MCF 10A (cell line): ENCODE measurements at places on chromosomes 1 and 21. TPM values are rescaled to one million over a fixed set of nuclear protein-coding genes. Genes with fewer than 3 reads are reported as not detected.

AQP10 gene
- not detected in 2 replicates for total RNA-seq

DNA sequence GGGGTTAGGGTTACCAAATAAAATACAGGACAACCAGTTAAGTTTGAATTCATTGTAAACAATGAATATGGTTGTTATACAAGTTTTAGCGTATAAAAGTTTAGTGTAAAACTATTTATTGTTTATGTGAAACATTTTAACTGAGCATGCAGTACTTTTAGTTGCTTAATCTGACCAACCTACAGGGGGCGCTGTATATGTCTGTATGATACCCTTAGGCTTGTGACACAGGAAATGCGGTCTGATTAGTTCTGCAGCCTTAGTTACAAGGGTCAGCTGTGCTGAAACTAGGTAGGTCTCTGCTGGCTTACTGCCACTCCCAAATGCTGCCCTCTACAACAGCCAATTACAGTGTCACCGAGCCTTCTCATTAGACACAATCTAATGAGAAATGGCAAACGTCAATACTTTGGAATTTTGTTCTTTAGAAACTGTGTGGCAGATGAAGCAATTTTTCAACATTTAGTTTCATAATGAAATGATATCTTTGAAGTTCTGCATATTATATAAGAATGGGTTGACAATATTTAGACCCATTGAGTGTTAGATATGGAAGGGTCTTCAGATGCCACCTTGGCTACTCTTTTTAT, 56.2 kb downstream of the NTNG1 start:
- H3K36me3 ChIP-seq = no peaks in the 10 kb centered on the region
- H3K4me3 ChIP-seq = no peak overlapping the region
- H3K27ac ChIP-seq = no peak overlapping the region
- H3K4me1 ChIP-seq = no peaks in the 10 kb centered on the region

DNA sequence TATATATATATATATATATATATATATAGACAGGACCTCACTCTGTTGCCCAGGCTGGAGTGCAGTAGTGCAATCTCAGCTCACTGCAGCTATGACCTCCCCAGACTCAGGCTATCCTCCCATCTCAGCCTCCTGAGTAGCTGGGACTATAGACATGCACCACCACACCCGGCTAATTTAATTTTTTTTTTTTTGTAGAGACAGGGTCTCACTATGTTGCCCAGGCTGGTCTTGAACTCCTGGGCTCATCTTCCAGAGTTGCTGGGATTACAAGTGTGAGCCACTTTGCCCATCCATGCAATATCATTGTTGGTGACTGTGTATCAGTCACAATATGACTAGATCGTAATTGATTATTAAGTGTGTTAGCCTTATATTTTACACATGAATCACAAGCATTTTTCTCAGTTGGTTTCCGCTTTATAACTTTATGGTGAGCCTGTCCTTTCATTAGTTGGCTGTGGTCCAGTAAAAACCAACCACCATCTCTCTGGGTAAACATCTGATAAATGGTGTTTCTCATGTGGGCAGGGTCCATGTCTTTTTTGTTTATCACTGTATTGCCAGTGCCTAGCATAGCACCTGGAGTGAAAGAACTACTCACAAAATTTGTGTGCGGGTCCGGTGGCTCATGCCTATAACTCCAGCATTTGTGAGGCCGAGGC, 63.6 kb downstream of the MYOM3 start:
- peaks cover 17% of the 10 kb centered on the region for H3K4me1 ChIP-seq
- no peaks in the 10 kb centered on the region for H3K36me3 ChIP-seq
- peak; percentile 32 for DNase-seq
- H3K27ac ChIP-seq = no peak overlapping the region
- H3K27me3 ChIP-seq = no peaks in the 10 kb centered on the region
- no peak overlapping the region for H3K4me3 ChIP-seq

PTAFR gene
- total RNA-seq = 1.6 and 1.8 TPM in 2 replicates

GRCh38 chr1:53288002-53288789, 39.7 kb downstream of the LRP8 start:
- H3K27ac ChIP-seq = no peak overlapping the region
- no peak overlapping the region for H3K4me3 ChIP-seq
- H3K27me3 ChIP-seq = no peaks in the 10 kb centered on the region
- no peak for DNase-seq
- peaks cover 5% of the 10 kb centered on the region for H3K36me3 ChIP-seq

ZNF124 gene
- 18.1 and 18.8 TPM in 2 replicates for total RNA-seq

- H3K27ac ChIP-seq = no peak overlapping the region
- no peak overlapping the region for H3K4me3 ChIP-seq
- H3K4me1 ChIP-seq = no peaks in the 10 kb centered on the region
- DNase-seq = no peak
Measured at GRCh38 chr1:184150776-184151531, 99.4 kb downstream of the TSEN15 start.

DNA sequence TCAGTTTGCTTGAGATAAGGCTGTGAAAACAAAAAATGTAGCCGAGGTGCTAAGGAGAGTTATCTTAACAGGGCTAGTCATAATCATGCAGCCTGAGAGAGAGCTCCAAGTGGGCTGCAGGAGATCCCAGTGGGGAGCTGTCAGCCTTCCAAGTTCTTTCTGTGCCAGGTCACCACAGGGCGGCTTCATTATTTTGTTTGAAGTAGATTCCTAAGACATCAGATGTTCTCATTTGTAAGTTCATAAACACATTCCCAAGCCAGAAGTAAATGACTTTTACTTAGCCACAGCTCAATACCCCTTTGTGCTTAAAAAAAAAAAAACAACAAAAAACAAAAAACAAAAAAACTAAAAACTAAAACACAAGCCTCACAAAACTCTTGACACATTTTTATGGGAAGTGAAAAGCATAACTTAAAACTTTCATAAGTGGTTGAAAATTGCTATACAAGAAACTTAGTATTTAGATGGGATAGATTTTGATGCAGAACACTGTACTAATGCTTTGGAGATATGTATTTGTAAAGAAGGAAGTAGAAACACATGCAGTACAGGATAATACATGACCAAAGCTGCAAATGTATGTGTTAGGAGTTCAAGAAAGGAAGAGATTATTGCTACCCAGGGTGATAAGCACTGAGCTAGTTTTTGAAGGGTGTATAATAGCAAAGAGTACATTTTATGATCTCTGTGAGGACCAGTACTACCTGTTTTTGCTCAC, 8.6 kb downstream of the CDC14A start:
- no peak overlapping the region for H3K4me3 ChIP-seq
- no peak overlapping the region for H3K27ac ChIP-seq
- DNase-seq = no peak

DNA sequence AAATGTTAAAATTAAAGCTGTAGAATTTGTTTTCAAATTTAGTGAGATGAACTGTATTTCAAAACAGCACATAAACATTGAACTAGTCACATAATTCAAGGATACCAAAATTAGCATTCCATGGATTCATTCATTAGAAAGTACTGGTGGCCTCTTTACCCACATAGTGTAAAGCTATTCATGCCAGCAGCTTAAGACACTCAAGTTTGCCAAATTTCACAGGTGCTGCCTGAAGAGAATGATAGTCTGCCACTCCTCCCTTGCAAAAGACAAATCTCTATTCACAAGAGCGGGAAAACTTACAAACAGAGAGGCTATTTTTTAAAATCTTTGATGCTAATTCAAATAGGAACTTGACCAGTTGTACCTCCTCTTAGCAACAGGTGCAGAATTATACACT, 337.0 kb downstream of the BRINP3 start:
- H3K27me3 ChIP-seq = no peaks in the 10 kb centered on the region
- no peak for DNase-seq
- peaks cover 6% of the 10 kb centered on the region for H3K4me1 ChIP-seq
- no peak overlapping the region for H3K27ac ChIP-seq

VWA5B1 gene
- total RNA-seq = not detected in 2 replicates

- H3K36me3 ChIP-seq = peaks cover 95% of the 10 kb centered on the region
- H3K4me3 ChIP-seq = no peak overlapping the region
- no peaks in the 10 kb centered on the region for H3K27me3 ChIP-seq
- H3K4me1 ChIP-seq = no peaks in the 10 kb centered on the region
Measured at GRCh38 chr1:71068325-71069240, 12.3 kb downstream of the ZRANB2 start.

LMOD1 gene
- not detected in 2 replicates for total RNA-seq

GRCh38 chr1:83931658-83932253, 67.2 kb downstream of the TTLL7 start:
- peak; percentile 68 for DNase-seq
- H3K36me3 ChIP-seq = no peaks in the 10 kb centered on the region
- H3K4me1 ChIP-seq = no peaks in the 10 kb centered on the region
- H3K27ac ChIP-seq = no peak overlapping the region
- no peaks in the 10 kb centered on the region for H3K27me3 ChIP-seq

- no peak for DNase-seq
- H3K27me3 ChIP-seq = no peaks in the 10 kb centered on the region
- H3K27ac ChIP-seq = no peak overlapping the region
- no peaks in the 10 kb centered on the region for H3K36me3 ChIP-seq
- no peaks in the 10 kb centered on the region for H3K4me1 ChIP-seq
Measured at GRCh38 chr1:199956005-199956404, 71.5 kb upstream of the NR5A2 start.

DNA sequence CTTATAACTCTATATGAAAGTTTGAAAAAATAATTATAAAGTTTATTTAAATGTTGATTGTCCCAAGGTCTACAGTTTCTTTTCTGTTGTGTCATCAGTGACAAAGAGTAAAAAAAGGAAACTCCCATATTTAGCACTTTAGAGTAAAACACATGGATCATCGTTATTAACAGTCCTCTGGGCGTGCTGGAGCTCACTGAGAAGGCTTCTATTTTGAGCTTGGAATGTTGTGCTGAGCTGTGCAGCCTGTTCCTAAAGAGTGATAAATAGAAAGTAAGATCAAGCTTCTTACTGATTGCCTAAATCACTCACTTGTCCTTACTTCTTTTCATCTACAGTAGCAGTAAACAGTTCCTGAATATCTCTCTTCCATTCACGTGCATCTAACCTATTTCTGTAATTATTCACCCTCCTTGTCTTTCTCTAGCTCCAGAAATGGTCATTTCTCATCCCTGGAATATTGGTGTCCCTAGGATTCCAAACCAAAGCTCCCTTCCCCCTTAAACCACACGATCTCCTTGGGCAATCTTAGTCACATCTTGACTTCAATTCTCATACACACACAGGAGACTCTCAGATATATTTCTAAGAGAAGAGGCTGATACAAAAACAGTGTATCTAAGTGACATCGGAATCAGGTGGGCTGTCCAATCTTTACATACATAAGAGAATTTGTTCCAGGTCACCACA, 11.9 kb downstream of the GBP5 start:
- no peak overlapping the region for H3K27ac ChIP-seq
- H3K4me3 ChIP-seq = no peak overlapping the region
- peaks cover 9% of the 10 kb centered on the region for H3K4me1 ChIP-seq
- H3K27me3 ChIP-seq = peaks cover 9% of the 10 kb centered on the region
- DNase-seq = no peak

- H3K27me3 ChIP-seq = no peaks in the 10 kb centered on the region
- no peak for DNase-seq
- H3K36me3 ChIP-seq = no peaks in the 10 kb centered on the region
- no peak overlapping the region for H3K4me3 ChIP-seq
- H3K27ac ChIP-seq = peak overlapping the region; percentile 39
- peaks cover 7% of the 10 kb centered on the region for H3K4me1 ChIP-seq
Measured at GRCh38 chr21:46148106-46148505, 7.3 kb downstream of the FTCD start.

BMP8B gene
- 0.21 and 0.52 TPM in 2 replicates for total RNA-seq

GRCh38 chr21:20631633-20632032, 366.6 kb upstream of the NCAM2 start:
- no peak overlapping the region for H3K27ac ChIP-seq
- H3K27me3 ChIP-seq = no peaks in the 10 kb centered on the region
- H3K4me3 ChIP-seq = no peak overlapping the region
- H3K36me3 ChIP-seq = no peaks in the 10 kb centered on the region

SLC2A1 gene
- 87.5 and 95.0 TPM in 2 replicates for total RNA-seq

DNA sequence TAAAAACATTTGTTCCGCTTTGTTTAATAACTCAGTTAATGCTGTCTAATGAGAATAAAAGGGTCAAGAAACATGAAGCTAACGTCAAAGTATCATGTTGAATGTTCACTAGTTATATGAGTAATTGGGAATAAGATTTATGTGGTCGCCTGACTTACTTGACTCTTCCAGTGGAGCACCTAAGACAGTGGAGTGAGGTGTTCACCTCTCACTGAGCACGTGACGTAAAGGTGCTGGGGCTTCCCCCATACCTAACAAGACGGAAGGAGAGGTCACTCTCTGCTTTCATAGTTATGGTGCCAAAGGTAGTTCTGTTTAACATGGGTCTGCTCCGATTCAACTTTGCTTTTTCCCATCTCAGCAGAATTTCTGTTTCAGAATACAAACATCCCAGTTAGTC, 686 bp downstream of the KMO start:
- H3K27me3 ChIP-seq = no peaks in the 10 kb centered on the region
- no peaks in the 10 kb centered on the region for H3K36me3 ChIP-seq
- H3K4me3 ChIP-seq = no peak overlapping the region
- H3K27ac ChIP-seq = no peak overlapping the region

- H3K36me3 ChIP-seq = peaks cover 20% of the 10 kb centered on the region
- DNase-seq = no peak
- H3K4me1 ChIP-seq = peaks cover 4% of the 10 kb centered on the region
- H3K27ac ChIP-seq = no peak overlapping the region
Measured at GRCh38 chr1:2472109-2472508, 4.0 kb upstream of the PLCH2 start.

GRCh38 chr1:162381383-162381782, at the start of gene C1orf226:
TSS of gene C1orf226 (plus strand) at chr1:162381728. CDS start at chr1:162381902, 174 bp downstream.
- H3K27ac ChIP-seq = peak within 1 kb of the TSS; percentile 89
- no peaks in the 10 kb centered on the region for H3K27me3 ChIP-seq
- H3K36me3 ChIP-seq = no peaks in the 10 kb centered on the region
- H3K4me3 ChIP-seq = peak within 1 kb of the TSS; percentile 26
- peaks cover 50% of the 10 kb centered on the region for H3K4me1 ChIP-seq

GRCh38 chr1:55250399-55251075, 35.4 kb upstream of the USP24 start:
- no peak for DNase-seq
- H3K27ac ChIP-seq = no peak overlapping the region
- H3K36me3 ChIP-seq = no peaks in the 10 kb centered on the region
- no peaks in the 10 kb centered on the region for H3K27me3 ChIP-seq
